EH (cell line): ENCODE measurements at places on chromosomes 12 and 14.

DNA sequence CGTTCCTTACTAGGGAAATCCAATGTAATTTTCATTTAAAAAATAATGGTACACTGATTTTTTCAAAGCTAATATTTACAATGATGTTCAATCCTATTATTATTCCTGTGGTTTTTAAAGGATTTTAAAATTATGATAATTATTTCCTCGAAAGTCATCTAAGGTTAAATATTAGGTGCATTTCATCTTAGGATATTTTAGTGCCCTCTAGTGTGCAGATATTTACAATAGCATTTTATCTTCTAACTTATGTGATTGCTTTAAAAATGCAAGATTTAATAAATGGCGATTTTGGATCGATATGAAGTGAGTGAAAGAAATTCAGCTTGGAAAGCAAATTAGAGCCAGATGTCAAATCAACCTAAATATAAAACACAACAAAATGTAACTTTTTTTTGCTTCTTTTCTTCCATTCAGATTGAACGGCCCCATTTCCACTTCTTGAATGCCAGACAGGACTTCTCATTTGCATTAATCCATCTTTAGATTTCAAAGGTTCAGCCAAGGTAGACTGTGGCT lies 293.5 kb downstream of the SLC6A15 start:
- no peak for DNase-seq

- no peak for DNase-seq
Measured at GRCh38 chr12:89781156-89781555, 72.5 kb upstream of the ATP2B1 start.

- DNase-seq: no peak
Measured at GRCh38 chr12:125744201-125744600, 679.0 kb downstream of the AACS start.

- no peak for DNase-seq
Measured at GRCh38 chr12:113457710-113458109, 14.0 kb downstream of the LHX5 start.

- DNase-seq: peak; percentile 71
Measured at GRCh38 chr12:57772429-57773322, at the start of gene EEF1AKMT3. Gene EEF1AKMT3 (plus strand): TSS chr12:57772614. CDS start chr12:57772725, 111 bp downstream.

DNA sequence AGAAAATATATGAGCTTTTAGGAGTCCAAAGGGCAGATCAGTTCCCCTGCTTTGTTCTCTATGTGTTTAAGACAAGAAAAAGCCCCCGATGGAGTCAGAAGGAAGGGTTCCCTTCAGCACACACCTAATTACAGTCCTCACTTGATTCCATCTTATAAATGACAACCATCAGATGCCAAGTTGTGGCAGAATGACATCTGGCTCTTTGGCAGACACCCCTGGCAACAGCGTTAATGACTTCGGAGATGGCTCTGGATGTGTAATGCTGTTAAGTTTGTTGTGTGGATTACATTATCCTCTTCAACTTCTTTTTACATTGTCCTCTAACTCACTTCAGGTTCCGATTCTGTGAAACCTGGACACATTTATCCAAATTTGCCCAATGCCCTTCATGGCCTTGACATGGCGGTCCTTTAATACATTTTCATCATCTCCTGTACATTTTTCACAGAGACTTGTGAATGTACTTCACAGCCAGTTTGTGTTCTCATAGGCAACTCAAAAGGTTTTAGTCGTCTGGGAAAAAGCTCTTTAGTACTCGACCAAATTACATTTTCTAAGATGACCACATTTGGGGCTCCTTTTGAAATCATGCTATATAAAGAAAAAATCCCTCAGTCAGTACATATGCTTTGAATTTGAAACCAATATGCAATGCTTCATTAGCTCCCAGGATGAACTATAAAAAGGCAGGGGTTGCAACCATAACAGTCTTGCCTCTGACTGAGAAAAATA lies 667.8 kb downstream of the NOVA1 start:
- no peak for DNase-seq

- DNase-seq: peak; percentile 39
Measured at GRCh38 chr12:108689314-108690190, 41.8 kb downstream of the CORO1C start.

- DNase-seq: no peak
Measured at GRCh38 chr12:51798501-51798900, 50.0 kb downstream of the FIGNL2 start.

- DNase-seq: no peak
Measured at GRCh38 chr14:40629144-40629543, 977.5 kb upstream of the LRFN5 start.

- no peak for DNase-seq
Measured at GRCh38 chr12:102429211-102430154, 50.9 kb downstream of the IGF1 start.

DNA sequence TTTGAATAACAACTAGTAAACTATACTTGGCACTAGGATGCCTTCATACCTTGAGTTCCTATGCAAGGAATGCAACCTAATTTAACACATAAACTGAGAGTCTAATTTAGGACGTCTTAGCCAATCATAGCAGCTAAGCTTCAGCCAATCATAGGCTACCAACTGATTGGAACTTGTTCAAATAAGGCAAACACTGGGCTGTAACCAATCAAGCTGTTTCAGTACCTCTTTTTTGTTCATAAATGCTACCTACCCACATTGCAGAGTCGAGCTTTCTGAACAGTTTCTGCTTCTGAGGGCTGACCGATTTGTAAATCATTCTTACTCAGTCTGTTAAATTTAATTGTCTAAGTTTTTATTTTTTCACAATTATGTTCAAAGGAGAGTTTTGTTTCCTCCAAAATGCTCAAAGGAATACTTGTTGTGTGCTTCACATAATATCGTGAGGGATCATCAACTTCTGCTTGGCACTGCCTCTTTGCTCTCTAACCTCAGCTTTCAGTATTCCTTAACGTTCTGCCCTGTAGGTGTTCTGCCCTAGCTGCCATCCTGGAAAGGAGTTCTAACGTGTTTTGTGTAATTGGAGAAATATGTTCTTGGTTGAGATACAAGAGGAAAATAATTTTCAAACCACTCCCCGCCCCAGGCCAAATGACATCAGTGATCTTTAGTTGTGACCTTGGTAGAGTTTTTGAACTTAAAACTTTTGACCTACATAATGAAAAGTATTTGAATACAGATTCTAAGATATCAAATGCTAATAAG lies 380.4 kb upstream of the MIS18BP1 start:
- no peak for DNase-seq

DNA sequence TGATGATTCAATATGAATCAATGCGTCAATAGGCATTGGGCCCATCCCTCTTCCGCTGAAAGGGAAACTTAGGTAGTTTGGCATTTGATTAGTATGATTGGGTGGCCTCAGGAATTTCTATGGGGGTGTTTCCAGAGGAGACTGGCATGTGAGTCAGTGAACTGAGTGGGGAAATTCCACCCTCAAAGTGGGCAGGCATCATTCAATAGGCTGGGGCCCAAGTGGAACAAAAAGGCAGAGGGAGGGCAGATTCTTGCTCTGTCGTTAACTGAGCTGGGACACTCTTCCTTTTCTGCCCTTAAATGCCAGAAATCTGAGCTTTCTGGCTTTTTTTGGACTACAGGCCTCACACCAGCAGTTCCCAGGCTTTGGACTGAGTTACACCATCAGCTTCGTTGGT lies 373.5 kb downstream of the RPS29 start:
- DNase-seq: no peak

GRCh38 chr14:34912182-34912581 lies 37.0 kb upstream of the BAZ1A start:
- DNase-seq: no peak

GRCh38 chr12:6213969-6214368 lies 13.8 kb downstream of the CD9 start:
- peak; percentile 23 for DNase-seq

DNA sequence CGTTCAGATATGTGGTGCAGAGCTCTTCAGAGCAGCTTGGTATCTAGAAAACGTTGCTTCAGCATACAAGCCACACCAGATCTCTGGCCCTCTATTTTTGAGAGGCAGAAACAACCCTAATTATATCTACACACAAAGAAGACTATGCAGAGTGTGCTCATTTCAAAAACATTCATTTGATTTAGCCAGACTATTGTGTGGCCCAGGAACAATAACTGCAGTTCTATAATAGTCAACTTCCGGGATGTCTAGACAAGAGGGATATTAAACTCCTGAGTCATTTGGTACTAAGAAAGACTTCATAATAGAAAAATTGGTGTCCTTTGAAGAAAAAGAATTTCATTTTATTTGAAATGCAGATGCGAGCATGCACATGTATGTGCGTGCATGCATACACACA lies 153.8 kb downstream of the PELI2 start:
- DNase-seq: peak; percentile 90

GRCh38 chr12:87383680-87384079 lies 645.5 kb downstream of the C12orf50 start:
- DNase-seq: no peak

- DNase-seq: peak; percentile 46
Measured at GRCh38 chr12:4849115-4849541, 60.6 kb upstream of the KCNA1 start.

DNA sequence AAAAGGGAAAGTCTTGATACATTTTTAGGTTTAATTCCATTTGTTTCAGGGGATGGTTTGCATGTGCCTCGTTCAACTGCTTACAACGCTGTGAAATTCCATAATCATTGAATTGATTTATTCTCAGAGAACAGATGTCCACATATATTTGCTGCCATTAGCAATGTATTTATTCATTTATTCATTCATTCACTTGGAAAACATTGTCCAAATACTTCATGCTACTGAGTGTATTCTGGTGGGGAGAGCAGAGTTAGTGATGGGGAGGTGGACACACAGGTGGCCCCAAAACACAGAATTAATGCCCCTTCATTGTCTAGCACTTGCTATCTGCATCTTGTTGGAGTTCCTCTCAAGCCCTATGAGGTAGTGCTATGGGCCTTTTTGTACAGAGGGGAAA lies 141.2 kb upstream of the PARP11 start:
- DNase-seq: no peak

DNA sequence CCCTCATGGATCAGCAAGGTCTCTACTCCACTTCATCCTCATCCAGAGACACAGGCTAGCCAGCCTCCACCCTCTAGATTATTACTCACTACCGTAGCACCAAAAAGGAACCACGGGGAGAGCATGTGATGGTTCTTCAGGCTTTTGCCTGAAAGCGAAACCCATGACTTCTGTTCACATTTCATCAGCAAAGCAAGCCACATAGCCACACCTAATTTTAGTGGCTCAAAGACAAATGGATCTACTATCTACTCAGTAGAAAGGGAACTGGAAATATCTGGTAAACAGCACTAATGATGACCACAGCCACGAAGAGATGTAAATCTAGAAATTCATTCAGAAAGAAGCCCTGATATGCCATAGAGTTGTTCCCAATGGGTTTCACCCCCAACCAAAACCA lies 51.4 kb downstream of the VCPKMT start:
- DNase-seq: peak; percentile 40

- peak; percentile 28 for DNase-seq
Measured at GRCh38 chr12:5200278-5201087, 156.8 kb downstream of the KCNA5 start.

DNA sequence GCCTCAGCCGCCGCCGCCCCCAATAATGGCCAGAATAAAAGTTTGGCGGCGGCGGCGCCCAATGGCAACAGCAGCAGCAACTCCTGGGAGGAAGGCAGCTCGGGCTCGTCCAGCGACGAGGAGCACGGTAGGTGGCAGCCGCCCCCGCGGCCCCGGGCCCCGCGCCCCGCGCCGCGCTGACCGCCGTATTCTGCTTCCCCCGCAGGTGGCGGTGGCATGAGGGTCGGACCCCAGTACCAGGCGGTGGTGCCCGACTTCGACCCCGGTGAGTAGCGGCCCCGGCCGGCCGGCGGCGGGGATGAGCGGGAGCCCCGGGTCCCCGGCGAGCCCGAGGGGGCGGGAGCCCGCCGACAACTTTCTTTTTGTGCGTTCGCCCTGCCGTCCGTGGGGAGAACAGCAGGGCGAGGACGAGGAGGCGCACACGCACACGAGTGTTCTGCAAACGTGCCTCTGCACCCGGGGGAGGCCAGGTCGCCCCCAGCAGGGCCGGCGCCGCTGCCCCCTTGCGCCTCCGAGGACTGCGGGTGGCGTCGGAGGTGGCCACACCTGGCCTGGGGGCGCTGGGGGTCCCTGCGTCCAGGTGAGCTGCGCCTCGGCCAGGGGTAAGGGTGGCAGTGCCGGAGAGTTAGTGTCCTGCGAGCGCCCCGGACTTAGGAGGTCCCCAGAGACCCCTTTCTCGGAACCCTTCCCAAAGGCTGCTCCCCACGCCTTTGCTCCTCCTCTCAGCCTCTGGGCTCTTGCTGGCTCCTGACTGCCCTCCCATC lies 794 bp downstream of the RCOR1 start:
- peak; percentile 57 for DNase-seq

GRCh38 chr14:86892152-86892956 lies 1100.6 kb downstream of the GALC start:
- peak; percentile 21 for DNase-seq

GRCh38 chr14:78173346-78174035 lies 3.3 kb downstream of the NRXN3 start:
- no peak for DNase-seq

DNA sequence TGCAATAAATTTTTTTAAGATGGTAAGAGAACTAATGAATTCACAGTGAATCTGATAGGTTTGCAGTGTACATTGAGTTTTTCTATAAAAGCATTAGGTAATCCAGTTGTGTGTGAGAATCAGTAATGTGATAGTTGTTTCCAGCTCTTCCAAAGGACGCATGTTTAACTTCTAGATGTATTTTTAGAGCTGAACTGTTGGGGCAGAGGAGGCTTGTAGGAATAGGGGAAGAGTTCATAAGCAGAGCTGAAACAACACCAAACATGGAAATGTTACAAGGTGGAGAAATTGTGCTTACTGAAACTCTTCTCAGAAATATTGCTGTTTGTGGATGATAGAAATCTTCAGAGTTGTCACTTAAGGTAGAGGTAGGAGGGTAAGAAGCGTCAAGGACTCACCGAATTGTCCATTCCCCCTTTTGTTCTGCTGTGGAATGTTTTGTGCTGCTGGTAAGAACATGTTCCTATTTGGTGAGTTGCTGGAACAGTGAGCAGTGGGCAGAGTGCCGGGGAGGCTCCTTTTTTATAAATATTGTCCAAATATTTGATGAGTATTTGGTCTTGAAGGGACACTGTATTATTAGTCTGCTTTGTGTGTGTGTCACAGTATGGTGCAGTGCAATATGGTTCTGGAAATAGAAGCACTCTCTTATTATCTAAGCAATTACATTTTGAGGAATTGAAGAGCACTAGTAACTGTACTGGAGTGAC lies 76.7 kb downstream of the ANO6 start:
- peak; percentile 35 for DNase-seq

DNA sequence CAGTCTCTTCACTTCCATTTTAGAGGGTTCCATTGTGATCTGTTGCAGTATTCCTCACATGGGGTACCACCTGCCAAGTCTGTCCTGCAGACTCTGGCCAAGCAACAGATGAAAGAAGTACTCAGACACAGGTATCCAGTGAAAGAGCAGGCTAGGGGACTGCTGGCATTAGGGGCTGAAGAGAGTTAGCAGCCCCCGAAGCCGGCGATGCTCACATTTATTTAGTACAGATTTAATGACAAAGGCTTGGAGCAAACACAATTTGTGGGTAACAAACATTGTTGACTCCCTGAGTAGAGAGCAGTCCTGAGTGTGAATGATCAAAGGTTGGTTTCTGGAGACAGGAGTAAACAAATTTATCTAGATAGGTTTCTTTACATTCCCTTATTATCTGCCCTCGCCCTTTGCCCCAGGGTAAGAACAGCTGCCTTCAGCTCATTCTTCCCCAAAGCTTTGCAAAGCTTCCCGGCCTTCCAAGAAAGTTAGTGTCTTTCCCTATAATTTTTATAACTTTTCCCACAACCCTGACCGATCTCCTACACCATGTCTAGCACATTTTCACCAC lies 144.8 kb downstream of the TMEM117 start:
- DNase-seq: no peak
